ENCODE measurements at places on chromosomes 3 and 15. TPM values are rescaled to one million over a fixed set of nuclear protein-coding genes. Genes with fewer than 3 reads are reported as not detected.

DNA sequence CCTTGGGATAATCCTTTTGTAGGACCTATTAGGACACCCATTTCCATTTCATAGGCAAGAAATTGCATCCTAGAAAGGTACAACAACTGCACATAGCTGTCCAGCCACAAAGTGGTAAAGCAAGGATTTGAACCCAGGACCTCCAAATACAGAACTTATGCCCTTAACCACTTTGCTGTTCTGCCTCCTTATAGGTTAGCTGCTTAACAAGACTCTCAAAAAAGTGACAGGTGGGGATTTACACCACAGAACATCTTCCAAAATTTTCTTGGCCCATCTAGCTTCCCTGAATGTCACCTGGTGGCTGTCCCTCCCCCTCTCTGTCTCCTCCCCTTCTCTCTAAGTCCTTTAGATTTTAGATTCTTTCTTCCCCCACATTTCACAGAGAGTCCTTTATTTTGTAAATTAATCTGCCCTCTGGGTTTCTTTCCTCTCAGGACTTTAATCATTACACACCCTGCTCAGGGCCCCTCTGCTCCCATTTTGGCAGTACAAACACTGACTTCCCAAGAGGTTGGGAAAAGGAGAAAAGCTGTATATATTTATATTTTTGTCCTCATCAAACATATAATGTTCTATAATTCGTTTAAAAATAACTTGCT is 120.6 kb downstream of the CPNE4 start:
- H3K27me3 ChIP-seq: no peaks in the 10 kb centered on the region
- no peak overlapping the region for H3K4me3 ChIP-seq
- no peak overlapping the region for H3K27ac ChIP-seq
- H3K4me1 ChIP-seq: no peaks in the 10 kb centered on the region

DNA sequence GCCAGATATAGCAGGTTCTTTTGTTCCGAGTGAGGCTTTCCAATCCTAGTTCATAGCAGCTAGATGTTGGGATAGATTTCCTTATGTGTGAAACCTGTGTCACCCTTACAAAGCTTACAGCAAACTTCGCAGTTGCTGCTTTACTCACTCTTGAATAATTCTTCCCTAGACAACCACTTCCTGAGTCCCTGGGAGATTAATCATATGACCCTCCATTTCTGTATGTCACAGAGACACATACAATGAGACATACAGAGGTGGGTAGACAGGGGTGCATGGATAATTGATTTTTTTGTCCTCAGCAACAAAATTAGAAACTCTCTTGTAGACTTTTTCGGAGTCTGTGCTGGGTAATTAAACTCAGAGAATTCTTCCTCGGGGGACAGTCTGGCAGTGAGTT is 163.2 kb downstream of the NSUN3 start:
- DNase-seq: no peak
- H3K36me3 ChIP-seq: no peaks in the 10 kb centered on the region
- no peaks in the 10 kb centered on the region for H3K4me1 ChIP-seq
- H3K27ac ChIP-seq: no peak overlapping the region
- H3K27me3 ChIP-seq: no peaks in the 10 kb centered on the region

GRCh38 chr3:42317137-42317536 is 51.2 kb upstream of the CCK start:
- H3K27me3 ChIP-seq: peaks cover 7% of the 10 kb centered on the region
- peaks cover 20% of the 10 kb centered on the region for H3K36me3 ChIP-seq
- no peak overlapping the region for H3K27ac ChIP-seq
- DNase-seq: no peak

DNA sequence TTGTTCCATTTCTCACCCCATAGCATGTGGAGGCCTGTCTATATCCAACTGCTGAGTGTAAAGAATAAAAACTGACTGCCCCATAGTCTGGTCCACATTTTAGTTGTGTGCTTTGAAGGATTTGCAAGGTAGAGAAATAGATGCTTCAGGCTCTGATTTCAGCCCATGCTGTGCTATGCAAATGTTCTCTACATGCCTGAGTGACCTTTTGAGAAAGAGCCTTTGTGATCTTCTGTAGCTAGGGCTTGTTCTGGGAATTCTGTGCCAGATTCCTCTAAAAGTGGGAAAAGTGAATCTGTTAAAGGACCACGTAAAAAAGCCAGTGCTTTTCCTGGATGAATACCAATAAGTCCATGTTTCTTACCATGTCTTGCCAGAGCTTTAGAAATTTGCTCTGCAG is 5.2 kb downstream of the KCTD6 start:
- no peak overlapping the region for H3K27ac ChIP-seq
- no peak for DNase-seq
- no peaks in the 10 kb centered on the region for H3K27me3 ChIP-seq
- H3K36me3 ChIP-seq: peaks cover 5% of the 10 kb centered on the region

GRCh38 chr3:109330405-109330804 is 6.9 kb downstream of the DPPA4 start:
- H3K4me3 ChIP-seq: no peak overlapping the region
- no peak overlapping the region for H3K27ac ChIP-seq
- H3K27me3 ChIP-seq: no peaks in the 10 kb centered on the region
- H3K4me1 ChIP-seq: no peaks in the 10 kb centered on the region
- H3K36me3 ChIP-seq: no peaks in the 10 kb centered on the region

THAP10 gene
- total RNA-seq: 0.59 TPM

GRCh38 chr3:52350416-52350815 is 34.3 kb downstream of the DNAH1 start:
- no peaks in the 10 kb centered on the region for H3K27me3 ChIP-seq
- no peaks in the 10 kb centered on the region for H3K36me3 ChIP-seq
- no peak overlapping the region for H3K4me3 ChIP-seq
- H3K27ac ChIP-seq: no peak overlapping the region

BMF gene
- total RNA-seq: 1.8 TPM

- no peaks in the 10 kb centered on the region for H3K4me1 ChIP-seq
- peaks cover 37% of the 10 kb centered on the region for H3K27me3 ChIP-seq
- no peaks in the 10 kb centered on the region for H3K36me3 ChIP-seq
- H3K27ac ChIP-seq: no peak overlapping the region
Observed at GRCh38 chr3:5304789-5305683, 117.5 kb downstream of the EDEM1 start.

GRCh38 chr3:84836961-84837360 is 121.8 kb upstream of the CADM2 start:
- no peaks in the 10 kb centered on the region for H3K27me3 ChIP-seq
- H3K36me3 ChIP-seq: peaks cover 5% of the 10 kb centered on the region
- H3K27ac ChIP-seq: no peak overlapping the region
- H3K4me3 ChIP-seq: no peak overlapping the region
- DNase-seq: no peak

GRCh38 chr15:75650908-75651809 is 3.4 kb downstream of the SNX33 start:
- H3K27ac ChIP-seq: peak overlapping the region; percentile 65
- H3K36me3 ChIP-seq: no peaks in the 10 kb centered on the region
- peak overlapping the region; percentile 43 for H3K4me3 ChIP-seq
- H3K4me1 ChIP-seq: peaks cover 32% of the 10 kb centered on the region
- DNase-seq: no peak

DNA sequence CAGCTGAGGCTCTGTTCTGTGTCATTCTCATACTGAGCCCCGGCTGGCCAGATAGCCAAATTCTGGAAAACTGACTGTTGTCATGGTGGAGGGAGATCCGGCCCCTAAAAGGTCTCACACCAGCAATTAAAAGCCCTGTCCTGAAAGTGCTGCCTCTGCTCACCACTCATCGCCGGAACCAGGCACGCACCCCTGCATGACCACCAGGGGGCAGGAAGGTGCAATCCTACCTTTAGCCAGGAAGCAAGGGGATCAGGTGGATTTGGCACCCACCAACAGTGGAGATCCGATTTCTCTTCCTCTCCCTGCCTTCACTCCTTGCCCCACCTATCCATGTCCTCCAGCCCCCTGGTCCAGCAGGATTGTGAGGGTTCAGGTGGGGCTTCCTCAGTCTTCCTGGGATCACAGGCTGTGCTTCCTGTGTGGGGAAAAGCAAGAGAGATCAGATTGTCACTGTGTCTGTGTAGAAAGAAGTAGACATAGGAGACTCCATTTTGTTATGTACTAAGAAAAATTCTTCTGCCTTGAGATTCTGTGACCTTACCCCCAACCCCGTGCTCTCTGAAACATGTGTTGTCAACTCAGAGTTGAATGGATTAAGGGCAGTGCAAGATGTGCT is 16.1 kb upstream of the CACNA2D2 start:
- H3K27ac ChIP-seq: peak overlapping the region; percentile 17
- H3K4me1 ChIP-seq: peaks cover 10% of the 10 kb centered on the region
- peak; percentile 73 for DNase-seq
- no peaks in the 10 kb centered on the region for H3K27me3 ChIP-seq
- H3K36me3 ChIP-seq: no peaks in the 10 kb centered on the region
- no peak overlapping the region for H3K4me3 ChIP-seq

DNA sequence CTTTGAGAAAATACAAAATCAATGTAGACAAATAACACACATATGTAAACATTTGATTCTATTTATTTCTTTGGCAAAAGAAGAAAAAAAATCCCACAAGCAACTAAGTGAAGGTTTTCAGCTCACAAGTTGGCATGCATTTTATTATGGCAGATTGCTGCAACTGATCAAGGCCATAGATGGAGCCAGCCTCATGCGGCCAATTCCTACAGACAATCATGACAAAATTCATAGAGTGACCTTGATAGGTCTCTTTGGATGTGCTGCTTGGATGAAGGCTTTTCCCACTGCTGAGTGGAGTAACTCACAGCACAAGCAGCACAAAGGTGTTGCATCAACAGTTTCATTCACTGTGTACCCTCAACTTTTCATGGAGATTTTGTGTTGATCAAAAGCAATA is 22.1 kb downstream of the FBN1 start:
- peaks cover 12% of the 10 kb centered on the region for H3K27me3 ChIP-seq
- no peak for DNase-seq
- H3K4me3 ChIP-seq: no peak overlapping the region
- H3K27ac ChIP-seq: no peak overlapping the region
- H3K36me3 ChIP-seq: no peaks in the 10 kb centered on the region

Data from natural killer cell treated with Interleukin-12 subunit alpha and Interleukin-12 subunit beta and Interleukin-15 and Interleukin-18, amount 100 ng/mL, for 72 hours (primary cell).